Posterior vena cava (tissue), 2 donors: ENCODE measurements at places on chromosomes 11 and 22. TPM values are rescaled to one million over a fixed set of nuclear protein-coding genes. Genes with fewer than 3 reads are reported as not detected.

The PTGDR2 gene
- 0.14 TPM for total RNA-seq

The TEAD1 gene
- 56.5 TPM for total RNA-seq

The TTC38 gene
- 15.4 TPM for total RNA-seq

The OR5A1 gene
- total RNA-seq: not detected

The DDI1 gene
- total RNA-seq: not detected

DNA sequence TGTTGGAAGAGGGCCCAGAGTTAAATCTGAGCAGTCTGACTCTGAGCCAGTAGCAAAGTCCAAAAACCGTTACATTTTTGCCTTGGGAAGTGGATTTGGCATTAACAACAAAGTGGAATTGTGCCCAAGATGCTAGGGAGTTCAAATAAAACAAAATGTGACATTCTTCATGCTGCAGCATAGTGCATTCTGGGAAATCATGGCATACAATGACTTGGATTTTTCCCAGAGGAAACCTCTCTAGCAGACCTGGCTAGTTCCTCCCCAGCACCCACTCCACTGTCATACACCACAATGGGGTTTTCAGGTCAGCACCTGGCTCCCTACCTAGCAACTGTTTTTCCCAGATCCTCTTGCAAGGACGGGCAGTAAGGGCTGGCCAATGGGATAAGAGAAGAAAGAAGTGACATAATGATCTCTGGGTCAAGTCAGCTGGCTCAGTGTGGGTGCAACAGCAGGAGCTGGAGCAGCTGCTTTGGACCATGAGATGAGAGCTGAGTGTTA is 24.8 kb upstream of the CYB5R3 start:
- DNase-seq: no peak

DNA sequence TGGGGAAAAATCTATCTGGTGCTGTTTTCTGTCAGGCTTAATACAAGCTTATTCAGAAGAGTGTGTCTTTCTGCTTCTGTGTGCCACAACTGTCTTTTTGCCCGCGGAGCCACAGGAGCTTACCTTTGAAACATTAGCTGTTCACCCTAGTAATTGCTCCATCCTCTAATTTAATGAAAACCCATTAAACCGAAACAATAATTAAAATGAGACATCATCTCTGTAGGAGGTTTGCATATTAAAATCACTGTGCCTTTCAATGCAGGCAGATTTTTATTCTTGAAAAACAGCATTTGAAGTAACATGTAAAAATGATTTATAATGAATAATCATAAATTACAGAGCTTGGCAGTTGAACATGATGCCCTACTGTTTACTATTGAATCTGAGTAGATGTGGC is 102.3 kb downstream of the NELL1 start:
- DNase-seq: no peak

- no peak for DNase-seq
These were observed 4.1 kb downstream of the CHRM4 start for GRCh38 chr11:46387456-46387855.

DNA sequence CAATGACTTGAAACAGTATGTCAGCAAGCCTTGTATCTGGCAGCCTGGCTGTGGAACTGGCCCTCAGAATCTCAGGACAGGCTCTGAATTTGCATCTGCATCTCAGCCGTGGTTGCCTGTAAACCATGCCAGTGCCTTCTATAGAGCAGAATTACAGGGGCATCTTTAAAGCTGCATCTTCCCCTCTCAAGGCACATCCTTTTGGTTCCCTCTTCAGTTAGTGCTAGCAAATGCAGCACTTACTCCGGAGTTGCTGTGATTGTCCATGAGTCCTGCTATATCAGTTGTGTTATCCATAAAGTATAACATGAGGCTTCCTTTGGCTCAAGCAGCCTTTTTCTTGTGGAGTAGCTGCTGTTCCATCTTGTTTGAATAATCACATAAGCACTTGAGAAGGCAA is 53.9 kb upstream of the PARVG start:
- DNase-seq: no peak

GRCh38 chr11:353179-353873 is 16.0 kb upstream of the B4GALNT4 start:
- DNase-seq: peak; percentile 94

- DNase-seq: no peak
These were observed 16.6 kb upstream of the SPTBN2 start for GRCh38 chr11:66745356-66746235.

- DNase-seq: no peak
These were observed 114.9 kb downstream of the C11orf91 start for GRCh38 chr11:33585586-33586209.

GRCh38 chr22:18110194-18110953 is at the start of gene TUBA8:
Gene TUBA8 (plus strand): TSS chr22:18110809. CDS start chr22:18110866, 57 bp downstream.
- peak; percentile 83 for DNase-seq

GRCh38 chr11:73578592-73579185 is 19.2 kb downstream of the FAM168A start:
- no peak for DNase-seq

- peak; percentile 95 for DNase-seq
These were observed 28.8 kb upstream of the MOB2 start for GRCh38 chr11:1515082-1516060.

- DNase-seq: no peak
These were observed 11.3 kb upstream of the MS4A7 start for GRCh38 chr11:60367009-60367408.

- no peak for DNase-seq
These were observed 37.1 kb upstream of the TLCD5 start for GRCh38 chr11:120288021-120288420.

DNA sequence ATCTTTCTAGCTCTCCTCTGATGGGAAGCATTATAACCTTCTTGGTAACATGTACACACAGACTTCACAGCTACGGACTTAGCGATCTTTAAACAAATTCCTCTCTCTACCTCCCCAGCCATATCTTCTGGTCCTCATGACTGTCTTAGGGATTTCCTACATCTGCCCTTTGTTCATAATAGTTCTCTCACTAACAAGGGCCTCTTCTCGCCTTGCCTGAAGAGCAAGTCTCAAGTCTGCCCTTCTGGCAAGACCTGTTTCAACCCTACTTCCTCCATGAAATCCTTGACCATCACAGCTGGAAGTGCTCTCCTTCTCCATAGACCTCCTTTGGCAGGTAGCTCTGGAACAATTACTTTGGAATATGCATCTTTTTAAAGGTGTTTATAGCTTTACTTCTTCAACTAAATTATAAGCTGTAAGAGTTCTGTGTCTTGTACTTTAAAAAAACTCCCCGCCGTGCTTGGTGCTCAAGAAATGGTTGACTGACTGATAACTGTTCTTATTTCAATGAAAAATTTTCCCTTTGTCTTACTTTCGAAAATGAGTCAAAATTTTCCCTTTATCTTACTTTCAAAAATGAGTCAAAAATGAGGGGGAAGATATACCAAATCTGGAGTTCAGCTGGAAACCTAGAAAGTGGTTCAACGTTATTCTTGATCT is 34.7 kb downstream of the SNX19 start:
- DNase-seq: no peak

- no peak for DNase-seq
These were observed 1.0 kb downstream of the RASSF10 start for GRCh38 chr11:13009921-13010748.

- DNase-seq: peak; percentile 18
These were observed 28.5 kb upstream of the OAF start for GRCh38 chr11:120182372-120182771.

- DNase-seq: no peak
These were observed 97.1 kb upstream of the PARVA start for GRCh38 chr11:12280199-12280837.

DNA sequence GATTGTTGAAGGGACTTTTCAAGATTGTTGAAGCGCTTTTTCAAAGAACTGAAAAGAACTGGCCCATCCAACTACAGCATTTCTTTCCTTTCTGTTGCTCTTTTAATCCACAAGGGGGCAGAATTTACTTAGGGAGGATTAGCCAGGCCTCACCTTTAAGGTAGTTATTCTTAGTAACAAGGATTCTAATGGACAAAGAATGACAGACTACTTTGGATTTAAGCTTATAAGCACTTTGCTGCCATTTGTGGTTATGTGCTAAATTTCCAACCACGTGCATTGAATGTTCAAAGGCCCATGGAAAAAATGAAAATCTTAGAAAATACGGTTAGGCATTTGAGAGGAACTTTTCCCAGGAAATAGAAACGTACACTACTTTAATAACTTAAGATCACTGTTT is 49.5 kb upstream of the HSPA8 start:
- DNase-seq: no peak

- no peak for DNase-seq
These were observed 3.3 kb upstream of the CARD10 start for GRCh38 chr22:37522482-37522881.

- DNase-seq: no peak
These were observed 13.9 kb downstream of the FZD4 start for GRCh38 chr11:86941077-86941870.

GRCh38 chr11:27703481-27703880 is 3.2 kb upstream of the BDNF start:
- DNase-seq: no peak
